ENCODE measurements at places on chromosomes 4 and X.

- no peak for DNase-seq
Observed at GRCh38 chr4:110211007-110211769, 12.8 kb upstream of the ELOVL6 start.

GRCh38 chrX:71366674-71367256 lies 608 bp downstream of the TAF1 start:
- peak; percentile 21 for DNase-seq

DNA sequence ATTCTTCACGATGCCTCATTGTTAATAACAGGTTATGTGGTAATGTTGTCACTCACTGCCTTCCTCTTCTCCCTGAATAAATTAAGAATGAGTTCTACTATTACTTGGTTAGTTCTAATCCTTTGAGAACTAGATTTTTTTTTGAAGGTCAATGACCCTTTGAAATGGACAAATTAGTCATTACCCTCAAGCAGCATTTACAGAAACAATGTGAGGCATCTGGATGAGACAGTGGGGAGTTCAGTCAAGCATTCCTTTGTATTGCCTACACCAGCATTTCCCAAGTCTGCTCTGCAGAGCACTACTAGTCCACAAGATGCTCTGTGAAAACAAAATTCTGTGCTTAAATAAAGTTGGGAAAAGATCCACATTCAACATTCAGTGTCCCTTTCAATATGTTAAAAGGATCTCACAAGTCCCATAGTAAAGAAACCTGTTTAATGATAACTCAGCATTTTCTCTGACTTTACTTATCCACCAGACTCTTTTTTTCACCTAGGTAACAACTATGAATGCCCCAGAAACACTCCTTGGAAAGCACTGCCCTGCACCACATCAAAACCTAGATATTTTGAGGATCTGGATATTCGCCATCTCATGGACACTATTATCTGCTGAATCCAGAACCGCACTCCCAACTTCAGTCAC lies 60.6 kb downstream of the CHRDL1 start:
- DNase-seq, result no peak

DNA sequence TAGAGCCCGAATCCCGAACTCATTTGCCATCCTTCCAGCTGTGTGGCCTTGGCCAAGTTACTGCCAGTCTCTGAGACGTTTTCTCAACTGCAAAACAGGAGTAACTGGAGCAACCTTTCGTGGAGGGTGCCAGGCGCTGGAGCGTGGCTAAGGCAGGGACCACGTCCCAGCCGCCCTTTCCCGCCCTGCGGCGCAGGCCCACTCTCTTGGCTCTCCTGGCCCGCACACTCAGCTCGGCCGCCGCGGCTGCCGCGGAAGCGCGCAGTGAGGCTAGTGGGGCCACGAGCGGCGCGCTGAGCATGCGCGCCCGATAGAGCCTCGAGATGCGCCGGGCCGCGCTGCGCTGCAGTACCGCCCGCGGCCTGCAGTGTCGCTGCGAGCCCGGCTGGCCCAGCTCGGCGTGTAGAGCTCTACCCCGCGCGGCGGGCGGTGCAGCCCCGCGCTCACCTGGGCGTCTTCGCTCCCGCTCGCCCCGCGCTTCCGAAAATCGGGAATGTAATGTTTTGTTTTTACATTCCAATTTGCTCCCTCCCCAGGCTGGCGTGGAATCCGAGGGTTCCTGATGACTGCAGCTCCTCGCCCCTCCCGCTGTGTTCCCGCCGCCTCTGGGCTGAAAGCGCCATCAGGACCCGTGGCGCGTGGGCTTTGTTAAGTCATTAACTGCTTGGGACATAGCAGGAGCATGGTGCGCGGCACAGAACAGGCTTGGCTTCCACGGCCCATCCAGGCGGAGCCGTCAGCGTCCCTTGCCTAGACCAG lies 4.0 kb upstream of the ZNF518B start:
- DNase-seq, result peak; percentile 72

DNA sequence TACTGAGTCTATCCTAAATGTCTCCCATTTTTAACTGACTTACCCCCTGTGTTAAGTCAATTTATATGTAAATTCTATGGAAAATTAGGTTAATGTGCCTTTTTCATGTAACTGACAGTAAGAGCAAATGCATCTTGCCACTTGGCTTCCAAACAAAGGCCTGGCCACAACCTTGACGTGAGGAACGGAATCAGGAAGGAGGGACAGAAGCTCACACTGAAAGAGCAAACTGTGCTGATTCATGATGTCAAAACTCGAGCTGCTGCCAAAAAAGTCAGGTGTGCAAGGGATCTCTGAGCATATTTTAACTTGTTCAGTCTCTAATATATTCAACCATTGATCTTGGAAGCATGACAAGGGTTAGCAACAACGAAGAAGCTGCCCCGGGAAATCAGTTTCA lies 35.8 kb downstream of the GPM6A start:
- no peak for DNase-seq

GRCh38 chr4:41882625-41883347 lies 52.4 kb upstream of the TMEM33 start:
- peak; percentile 56 for DNase-seq

GRCh38 chrX:134246282-134246681 lies 9.3 kb downstream of the CCDC160 start:
- DNase-seq, result no peak

- no peak for DNase-seq
Observed at GRCh38 chrX:13719192-13719856, 15.1 kb downstream of the TRAPPC2 start.

GRCh38 chr4:173647902-173648301 lies 117.9 kb upstream of the HAND2 start:
- no peak for DNase-seq

- no peak for DNase-seq
Observed at GRCh38 chrX:107804427-107804826, 21.2 kb upstream of the MID2 start.

DNA sequence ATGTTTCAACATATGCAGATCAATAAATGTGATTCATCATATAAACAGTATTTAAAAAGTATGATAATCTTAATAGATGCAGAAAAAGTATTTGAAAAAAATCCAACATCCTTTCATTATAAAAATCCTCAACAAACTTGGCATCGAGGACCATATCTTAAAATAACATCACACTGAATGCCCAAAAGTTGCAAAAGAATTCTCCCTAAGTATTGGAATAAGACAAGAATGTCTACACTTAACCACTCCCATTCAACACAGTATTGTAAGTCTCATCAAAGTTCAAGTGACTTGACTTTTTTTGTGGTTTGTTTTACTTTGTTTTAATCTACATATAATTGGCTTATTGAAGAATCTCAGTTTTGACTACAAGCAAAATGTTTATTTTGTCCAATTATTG lies 779.0 kb upstream of the SLIT2 start:
- DNase-seq, result no peak

DNA sequence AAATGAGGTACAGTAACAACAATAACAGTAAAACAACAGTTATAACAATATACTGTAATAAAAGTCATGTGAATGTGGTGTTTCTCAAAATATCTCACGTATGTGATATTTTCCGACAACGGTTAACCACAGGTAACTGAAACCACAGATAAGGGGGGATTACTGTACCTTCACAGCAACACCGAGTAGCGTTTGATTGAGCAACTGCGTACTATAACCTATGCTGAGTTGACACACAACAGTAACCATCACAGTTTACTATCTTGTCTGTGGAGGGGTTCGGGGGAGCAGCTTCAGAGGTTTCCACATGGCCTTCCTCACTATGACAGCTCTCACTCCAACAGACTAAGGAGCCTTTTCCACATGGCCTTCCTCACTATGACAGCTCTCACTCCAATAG lies 13.4 kb downstream of the RBMX2 start:
- DNase-seq, result no peak

DNA sequence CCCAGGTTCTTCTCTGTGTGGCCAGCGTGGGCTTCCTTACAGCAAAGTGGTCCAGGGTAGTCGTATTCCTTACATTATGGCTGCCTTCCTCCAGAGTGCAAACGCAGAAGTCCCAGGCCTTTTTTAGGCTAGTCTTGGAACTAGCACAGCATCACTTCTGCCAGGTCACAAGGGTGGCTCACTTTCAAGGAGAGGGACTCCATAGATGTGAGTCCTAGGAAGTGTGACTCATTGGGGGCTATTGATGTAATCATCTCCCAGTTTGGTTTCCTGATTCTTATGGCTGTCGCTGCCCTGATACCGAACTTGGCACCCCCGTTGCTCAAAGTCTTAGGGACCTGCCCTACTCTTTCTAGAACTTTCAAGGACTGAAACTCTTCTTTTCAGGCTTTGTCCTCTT lies 140.0 kb downstream of the DCK start:
- DNase-seq, result no peak

DNA sequence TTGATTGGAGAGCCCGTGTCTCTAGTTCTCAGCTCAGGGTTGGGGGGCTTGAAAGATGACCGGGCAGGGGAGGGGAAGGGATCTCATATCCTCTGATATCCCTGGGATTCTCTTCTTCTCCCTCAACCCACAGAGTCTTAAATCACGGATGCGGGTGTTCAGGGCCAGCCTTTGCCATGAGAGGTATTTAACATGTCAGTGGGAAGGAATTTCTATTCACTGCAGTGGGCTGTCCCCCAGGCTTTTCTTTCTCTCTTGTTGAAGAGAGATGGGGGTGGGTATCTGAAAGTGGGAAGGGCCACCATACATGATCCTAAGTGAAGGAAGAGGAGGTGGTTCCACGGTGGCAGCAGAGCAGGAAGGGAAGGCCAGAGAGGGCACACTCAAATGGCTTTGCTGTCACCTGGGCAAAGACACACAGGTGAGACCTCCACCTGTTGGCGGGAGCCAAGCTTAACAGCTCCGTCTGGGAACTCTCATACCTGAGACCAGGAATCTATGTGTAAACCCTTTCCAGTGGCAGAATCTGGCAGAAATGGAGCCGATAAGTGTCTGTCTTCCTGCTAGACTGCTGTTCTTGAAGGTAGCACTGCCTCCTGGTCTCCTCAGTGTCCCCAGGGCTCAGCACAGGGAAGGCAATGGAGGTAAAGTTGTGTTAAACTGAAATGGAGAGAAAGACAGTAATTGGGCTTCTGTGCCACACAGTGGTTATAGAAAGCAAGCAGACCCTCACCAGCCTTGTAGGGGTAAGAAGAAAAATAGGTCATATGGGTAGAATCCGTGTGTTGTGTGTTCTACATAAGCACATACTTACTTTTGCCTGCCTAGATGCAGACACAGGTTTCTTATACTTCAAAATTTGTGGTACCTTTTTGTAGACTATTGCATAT lies 49.4 kb downstream of the RHOH start:
- DNase-seq, result no peak

GRCh38 chrX:132737743-132738142 lies 220.7 kb downstream of the HS6ST2 start:
- peak; percentile 3 for DNase-seq

DNA sequence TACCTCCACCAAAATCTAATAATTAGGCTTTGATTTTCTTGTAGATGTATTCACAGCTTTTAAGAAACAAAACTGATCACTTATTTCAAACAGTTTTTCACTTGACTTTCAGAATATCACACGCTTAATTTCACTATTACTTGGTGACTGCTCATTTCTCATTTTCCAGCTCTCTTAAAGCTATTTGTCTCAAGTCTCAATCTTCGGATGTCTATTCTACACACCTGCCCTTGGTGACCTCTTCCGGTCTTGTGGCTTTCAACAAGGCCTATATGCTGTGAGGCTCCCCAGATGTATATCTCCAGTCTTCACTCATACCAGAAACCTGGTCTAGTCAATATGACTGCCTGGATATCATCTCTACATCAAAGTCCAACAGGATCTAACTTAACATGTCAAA lies 34.9 kb upstream of the ANXA10 start:
- no peak for DNase-seq

DNA sequence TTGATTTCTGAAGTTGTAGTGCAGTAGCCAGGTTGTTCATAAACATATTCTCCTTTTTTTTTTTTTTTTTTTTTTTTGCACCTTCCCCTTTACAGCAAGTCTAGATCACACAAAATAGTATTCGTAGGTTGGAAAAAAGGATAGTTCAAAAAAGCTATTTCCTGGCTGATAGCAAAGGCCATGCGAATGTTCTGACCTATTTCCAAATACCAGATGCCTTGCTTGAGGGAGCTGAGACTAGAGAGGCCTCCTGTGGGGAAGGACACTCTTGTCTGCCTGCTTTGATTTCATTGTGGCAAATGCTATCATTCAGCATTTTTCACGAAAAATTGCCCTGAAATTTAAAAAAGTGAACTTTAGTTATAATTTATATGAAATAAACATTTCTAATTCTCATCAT lies 111.4 kb downstream of the MAD2L1 start:
- DNase-seq, result no peak

DNA sequence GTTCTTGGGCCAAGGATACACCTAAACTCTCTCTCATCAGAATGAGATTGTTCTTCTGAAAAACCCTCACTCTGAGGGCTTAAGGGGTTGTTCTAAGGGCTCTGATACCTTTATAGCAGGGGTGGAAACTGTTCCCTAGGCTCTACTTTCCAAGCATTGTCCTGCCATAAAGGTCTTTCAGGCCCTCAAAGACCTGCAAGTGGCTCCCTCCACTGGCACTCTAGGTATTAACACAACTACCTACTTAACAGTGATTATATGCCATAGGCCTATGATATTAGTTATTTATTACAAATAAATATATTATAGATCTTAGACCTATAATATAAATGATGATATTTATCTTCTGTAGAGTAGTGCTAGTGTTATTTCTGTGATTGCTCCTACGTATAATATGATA lies 473.7 kb upstream of the RPS6KA3 start:
- no peak for DNase-seq

DNA sequence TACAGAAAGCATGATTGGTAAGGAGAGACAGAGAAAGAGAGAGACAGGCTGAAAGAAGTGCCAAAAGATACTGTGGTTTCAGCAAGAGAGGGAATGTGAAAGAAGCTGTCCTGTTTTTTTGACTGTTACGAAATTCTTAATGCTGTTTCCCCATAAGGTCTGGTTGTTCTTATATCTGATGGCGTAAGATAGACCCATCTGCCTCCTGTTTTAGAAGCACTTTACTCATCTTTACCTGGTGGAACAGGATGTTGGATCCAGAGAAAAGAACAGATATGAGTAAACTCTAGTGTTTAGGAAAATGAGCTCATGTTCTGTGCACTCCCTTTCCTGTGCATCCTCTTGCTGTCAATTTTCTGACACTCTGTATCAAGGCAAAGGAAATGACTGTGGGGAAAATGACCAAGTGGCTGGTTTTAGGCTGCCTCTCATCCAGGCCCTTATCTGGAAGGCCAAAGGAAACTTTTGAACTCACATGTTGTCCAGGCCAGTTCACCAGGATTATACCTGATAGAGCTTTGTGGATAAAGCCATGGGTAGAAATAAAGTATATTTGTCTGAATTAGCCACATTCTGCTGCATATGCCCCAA lies 311.7 kb upstream of the HTR2C start:
- no peak for DNase-seq

- no peak for DNase-seq
Observed at GRCh38 chrX:150038986-150039599, 100.8 kb upstream of the EOLA2 start.

GRCh38 chr4:125464146-125464545 lies 149.4 kb downstream of the FAT4 start:
- no peak for DNase-seq

- DNase-seq, result peak; percentile 30
Observed at GRCh38 chr4:152696764-152697261, 17.0 kb upstream of the TMEM154 start.

- DNase-seq, result no peak
Observed at GRCh38 chr4:134885436-134885835, 683.8 kb upstream of the PABPC4L start.

- DNase-seq, result no peak
Observed at GRCh38 chrX:130555341-130555740, 153.6 kb downstream of the RBMX2 start.

Measured in stimulated activated CD4-positive, alpha-beta T cell treated with anti-CD3 and anti-CD28 coated beads, Interleukin-1b, Interleukin-23, amount 100 ng/mL, for 4 hours (primary cell).